ENCODE measurements at places on chromosomes 3 and 15. TPM values are rescaled to one million over a fixed set of nuclear protein-coding genes. Genes with fewer than 3 reads are reported as not detected.

Gene TXNRD3
- 5.3 TPM for total RNA-seq

Gene EXD1
- total RNA-seq, result not detected

Gene TLR9
- total RNA-seq, result not detected

Gene C3orf62
- 1.3 TPM for total RNA-seq

Gene SKOR1
- total RNA-seq, result 0.22 TPM

Gene FAM98B
- total RNA-seq, result 8.1 TPM

Gene ISLR
- total RNA-seq, result 25.8 TPM

Gene SLC12A6
- total RNA-seq, result 19.5 TPM

Gene P2RY14
- total RNA-seq, result 0.14 TPM

Gene SH3GL3
- total RNA-seq, result not detected

Gene PRR20G
- total RNA-seq, result not detected

Gene CYP1A2
- not detected for total RNA-seq

Gene C3orf70
- 0.22 TPM for total RNA-seq

Gene COL8A1
- 157 TPM for total RNA-seq

Gene BCHE
- total RNA-seq, result 0.57 TPM

Gene CHRM5
- under 0.01 TPM for total RNA-seq

Gene FRMD4B
- total RNA-seq, result 0.66 TPM

Gene HRG
- not detected for total RNA-seq

Gene ALG3
- 53.7 TPM for total RNA-seq

Gene ALS2CL
- total RNA-seq, result 1.3 TPM

Gene AMOTL2
- 87.1 TPM for total RNA-seq

Gene QTRT2
- 20.1 TPM for total RNA-seq

Gene PLD1
- total RNA-seq, result 40.5 TPM

Gene DNAH12
- 0.14 TPM for total RNA-seq

Gene PLAAT1
- total RNA-seq, result not detected

Gene GABRA5
- total RNA-seq, result not detected

Gene NRG4
- total RNA-seq, result not detected

Gene CYP19A1
- 0.14 TPM for total RNA-seq

Gene FMN1
- total RNA-seq, result 3.0 TPM

Gene AQP9
- under 0.01 TPM for total RNA-seq

Gene CD96
- total RNA-seq, result under 0.01 TPM

Gene ADCY5
- not detected for total RNA-seq

Gene C2CD4B
- not detected for total RNA-seq

Gene ZIC1
- 0.29 TPM for total RNA-seq

Gene ANKRD63
- total RNA-seq, result not detected

Gene MCF2L2
- total RNA-seq, result 0.29 TPM

Gene TRIP4
- 11.8 TPM for total RNA-seq

Gene SEMA3B
- 25.4 TPM for total RNA-seq

Gene FSIP1
- 0.88 TPM for total RNA-seq

Gene HACL1
- 23.0 TPM for total RNA-seq

Gene P2RY13
- total RNA-seq, result not detected

Gene PTH1R
- total RNA-seq, result not detected

Gene TRIM42
- not detected for total RNA-seq

Gene RBMS3
- 63.9 TPM for total RNA-seq

Gene SCG3
- not detected for total RNA-seq

Gene ALDH1L1
- 1.3 TPM for total RNA-seq

Gene ACKR4
- total RNA-seq, result 3.4 TPM
